NCI-H1417 (cell line): ENCODE measurements at places on chromosomes 5 and 9.

- no peak for DNase-seq
These were observed 12.2 kb upstream of the CARD19 start for GRCh38 chr9:93083592-93084470.

- no peak for DNase-seq
These were observed 286.0 kb upstream of the DAP start for GRCh38 chr5:11047030-11047429.

DNA sequence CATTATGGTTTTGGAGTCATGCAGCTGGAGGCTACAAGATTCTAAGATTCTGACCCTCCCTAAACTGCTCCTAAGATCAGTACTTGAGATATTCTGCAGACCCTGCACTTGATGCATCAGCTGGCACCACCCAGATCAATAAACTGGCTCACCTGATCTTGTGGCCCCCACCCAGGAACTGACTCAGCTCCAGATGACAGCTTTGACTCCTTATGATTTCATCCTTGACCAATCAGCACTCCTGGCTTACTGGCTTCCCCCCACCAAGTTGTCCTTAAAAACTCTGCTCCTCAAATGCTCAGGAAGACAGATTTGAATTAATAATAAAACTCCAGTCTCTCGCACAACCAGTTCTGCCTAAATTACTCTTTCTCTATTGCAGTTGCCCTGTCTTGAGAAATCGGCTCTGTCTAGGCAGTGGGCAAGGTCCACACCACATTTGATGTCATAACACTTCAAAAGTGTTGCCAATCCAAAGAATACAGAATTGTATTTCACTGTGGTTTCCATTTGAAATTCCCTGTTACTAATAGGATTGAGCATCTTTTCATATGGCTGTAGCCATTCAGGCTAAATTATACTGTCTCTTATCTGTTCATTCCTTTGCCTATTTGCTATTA lies 14.8 kb upstream of the SLC30A5 start:
- no peak for DNase-seq

DNA sequence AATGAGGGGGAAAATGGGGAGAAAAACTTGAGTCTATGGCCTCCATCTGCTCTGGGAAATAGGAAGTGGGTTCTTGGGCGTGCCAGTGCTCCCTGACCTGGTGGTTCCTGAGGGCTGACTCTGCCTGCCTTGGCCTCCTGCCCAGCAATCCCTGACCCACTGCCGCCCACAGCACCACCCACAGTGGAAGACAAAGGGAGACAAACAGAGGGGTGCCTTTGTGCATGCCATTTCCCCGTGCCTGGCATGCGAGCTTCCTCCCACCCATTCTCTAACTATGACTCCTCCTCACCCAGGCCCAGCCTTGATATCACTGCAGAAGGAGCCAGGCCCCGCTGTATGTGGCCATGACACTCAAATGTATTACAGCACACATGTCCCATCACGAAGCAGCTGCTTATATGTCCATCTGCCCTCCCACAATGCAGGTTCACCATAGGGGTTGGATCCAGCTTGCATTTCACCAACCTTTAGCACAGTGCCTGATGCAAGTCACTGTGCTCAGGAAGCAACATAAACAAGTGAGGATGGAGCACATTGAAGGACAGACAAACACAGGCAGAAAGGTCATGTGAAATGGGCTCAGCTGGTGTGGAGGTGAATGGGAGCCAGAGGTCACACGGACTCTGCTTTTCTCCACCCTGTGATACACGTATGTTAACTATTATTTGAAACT lies 84.4 kb downstream of the ADRB2 start:
- DNase-seq: no peak

- no peak for DNase-seq
These were observed 178.8 kb downstream of the PAM start for GRCh38 chr5:102933721-102934459.

DNA sequence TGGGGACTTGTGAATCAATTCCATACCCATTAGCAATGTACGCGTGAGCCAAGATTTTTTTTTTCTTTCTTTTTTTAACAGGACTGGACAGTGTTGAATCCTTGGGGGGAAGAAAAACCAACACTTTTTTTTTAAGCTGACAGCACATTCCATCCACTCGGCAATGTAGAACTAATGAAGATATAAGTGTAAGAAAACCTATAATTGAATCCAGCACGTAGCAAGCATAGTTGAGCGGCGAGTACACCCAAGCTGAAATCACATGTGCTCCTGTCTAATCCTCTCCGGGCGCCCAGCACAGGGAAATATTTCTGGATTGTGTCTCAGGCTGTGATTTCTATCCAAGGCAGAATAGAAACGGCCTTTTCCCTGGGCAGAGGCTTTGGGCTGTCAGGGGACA lies 118.2 kb downstream of the BOD1 start:
- no peak for DNase-seq

DNA sequence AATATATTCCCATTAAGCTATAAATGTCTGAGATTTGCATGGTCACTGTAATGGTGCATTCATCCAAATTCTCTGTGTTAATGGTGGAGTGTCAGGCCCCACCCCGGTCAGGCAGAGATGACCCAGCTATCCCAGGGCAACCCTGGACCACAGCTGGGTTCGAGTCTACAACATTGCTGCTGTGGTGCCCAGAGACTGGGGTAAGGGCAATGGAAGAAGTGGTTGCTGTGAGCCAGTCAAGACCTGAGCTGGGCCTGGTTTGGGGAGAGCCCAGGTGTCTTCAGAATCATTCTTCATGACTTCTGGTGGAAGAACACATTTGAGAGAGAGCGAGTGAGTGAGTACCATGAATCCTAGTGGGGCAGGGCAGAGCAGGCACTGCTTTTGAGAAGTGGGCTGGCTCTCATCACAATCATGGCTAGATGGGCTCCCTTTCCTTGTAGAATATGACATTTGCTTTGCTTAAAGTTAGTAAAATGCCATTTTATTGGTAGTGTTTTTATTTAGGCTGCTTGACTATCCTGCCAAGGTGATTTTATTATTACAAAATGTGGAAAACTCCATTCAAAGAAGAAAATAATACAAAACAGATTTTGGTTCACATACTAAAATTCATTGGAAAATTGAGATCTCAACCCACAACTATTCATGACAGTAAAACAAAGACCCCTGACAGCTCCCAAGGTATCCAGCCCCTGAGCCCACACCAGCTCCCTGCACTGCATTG lies 125.8 kb upstream of the SLC25A48 start:
- no peak for DNase-seq

GRCh38 chr5:144121577-144121976 lies 48.9 kb downstream of the YIPF5 start:
- DNase-seq: no peak
